ENCODE measurements at places on chromosomes 1 and 21.

DNA sequence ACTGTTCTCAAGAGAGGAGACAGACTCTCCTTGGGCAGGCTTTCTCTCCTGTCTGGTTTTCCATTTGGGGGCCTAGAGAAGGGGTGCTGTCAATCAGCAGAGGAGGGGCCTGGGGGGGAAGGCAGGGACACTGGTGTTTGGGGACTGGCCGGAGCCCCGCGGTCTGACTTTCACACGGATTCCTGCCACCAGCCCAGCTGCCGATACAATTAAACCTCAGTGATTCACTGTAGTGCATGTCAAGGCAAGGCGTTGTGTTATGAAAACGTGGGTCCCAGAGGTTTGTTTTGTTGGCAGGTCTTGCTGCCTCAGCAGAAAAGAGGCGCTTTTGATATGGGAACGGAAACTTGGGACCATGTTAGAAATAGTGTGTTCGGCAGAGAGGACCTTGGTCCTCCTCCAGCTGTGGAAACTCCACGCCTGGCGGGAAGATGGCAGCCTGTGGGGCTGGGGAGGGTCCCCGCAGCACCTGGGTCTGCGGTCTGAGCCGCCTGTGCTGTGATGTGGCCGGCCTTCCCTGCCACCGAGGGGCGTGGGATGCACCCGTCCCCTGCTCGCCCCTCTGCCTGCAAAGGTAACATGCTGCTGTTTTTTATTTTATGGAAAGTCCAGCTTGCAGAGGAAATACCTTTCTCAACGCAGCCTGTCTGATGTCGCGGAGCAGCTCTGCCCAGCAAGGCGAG, 47.6 kb downstream of the SPSB1 start:
- DNase-seq, result no peak

DNA sequence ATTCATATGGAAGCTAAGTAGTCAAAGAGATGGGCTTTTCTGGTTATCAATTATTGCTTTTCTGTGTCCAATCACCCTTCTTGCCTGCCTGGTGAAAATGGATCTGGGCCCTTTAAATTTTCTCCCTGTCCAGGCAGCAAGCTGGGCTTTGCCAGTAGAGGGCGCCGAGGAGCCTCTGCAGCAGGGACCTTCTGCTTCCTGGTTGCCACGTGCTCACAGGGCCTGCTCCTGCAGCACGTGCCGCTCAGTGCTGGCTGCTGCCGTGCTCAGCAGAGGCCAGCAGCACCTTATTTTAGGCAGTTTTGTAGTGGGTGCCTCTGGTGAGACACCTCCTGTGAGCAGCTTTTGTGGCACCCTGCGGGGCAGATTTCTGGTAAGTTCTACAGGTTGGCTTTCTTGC, 4.0 kb downstream of the ACTL8 start:
- DNase-seq, result no peak

GRCh38 chr1:86472767-86473166, 4.0 kb downstream of the CLCA1 start:
- DNase-seq, result no peak

DNA sequence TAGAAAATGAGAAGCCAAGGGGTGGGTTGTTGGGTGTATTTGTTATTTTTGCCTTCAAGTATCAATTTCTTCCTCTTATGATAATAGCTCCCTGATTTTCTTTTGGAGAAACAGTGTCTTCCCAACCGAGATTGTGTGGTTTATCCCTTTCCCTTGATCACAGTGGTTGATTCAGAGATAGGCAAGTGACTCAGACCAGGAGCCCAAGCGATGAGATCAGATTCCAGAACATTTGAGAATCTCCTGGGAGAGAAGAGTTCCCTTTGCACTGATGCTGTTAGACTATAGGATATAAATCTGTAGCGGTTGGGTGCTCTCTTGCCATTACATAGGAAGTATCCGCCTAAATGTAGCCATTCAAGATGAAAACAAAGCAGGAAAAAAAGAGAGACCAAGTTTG, 90.1 kb upstream of the WDR26 start:
- no peak for DNase-seq

DNA sequence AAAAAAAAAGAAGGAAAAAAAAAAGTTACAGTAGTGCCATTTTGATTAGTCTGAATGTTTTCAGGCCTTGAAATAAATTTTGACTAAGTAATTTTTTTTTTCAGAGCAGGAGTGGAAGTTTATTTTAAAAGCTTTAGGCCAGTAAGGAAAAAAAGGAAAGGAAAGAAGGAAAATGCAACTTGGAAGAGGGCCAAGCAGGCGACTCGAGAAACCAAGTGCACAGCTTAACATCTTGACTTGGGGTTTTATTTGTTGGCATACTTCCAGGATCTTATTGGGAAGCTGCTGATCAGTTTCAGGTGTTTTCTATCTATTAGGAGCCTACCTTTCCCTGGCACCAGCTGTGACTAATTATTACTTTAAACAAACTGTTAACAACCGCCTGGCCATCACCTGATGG, 41.7 kb downstream of the ATF3 start:
- no peak for DNase-seq

DNA sequence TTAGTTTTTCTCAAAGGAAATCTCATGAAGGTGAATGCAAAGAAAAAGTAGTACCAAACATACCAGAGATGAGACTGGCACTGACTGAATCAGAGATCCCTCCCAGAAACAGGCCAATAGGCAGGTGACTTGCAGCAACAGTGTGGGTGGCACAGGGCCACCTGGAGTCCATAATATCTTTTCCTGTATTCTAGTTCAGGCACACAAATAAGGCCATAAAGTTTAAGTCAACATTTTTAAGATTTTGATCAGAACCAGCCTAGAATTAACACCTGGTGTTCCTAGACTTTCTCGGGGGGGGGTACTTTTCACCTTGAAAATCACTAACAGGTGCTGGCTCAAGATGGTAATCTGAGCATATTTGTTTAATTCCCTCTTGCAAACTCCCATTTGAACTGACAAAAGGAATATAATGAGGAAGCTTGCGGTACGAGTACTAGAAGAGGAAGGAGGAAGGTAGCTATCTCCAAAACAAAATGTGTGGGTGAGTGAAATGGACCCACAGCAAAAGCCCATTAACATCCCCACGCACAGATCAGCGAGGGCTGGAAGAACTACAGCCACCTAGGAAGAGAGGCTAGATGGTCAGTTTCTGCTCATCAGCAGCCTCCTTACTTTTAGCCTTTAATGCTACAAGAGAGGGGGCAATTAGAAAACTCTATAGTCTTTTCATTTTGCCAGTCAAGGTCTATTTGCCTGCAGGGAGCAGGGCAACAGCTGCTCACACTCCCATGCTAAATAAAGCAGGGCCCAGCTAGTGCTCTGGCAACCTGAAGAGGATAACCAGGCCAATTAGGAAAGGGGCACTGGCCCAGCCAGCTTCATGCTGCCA, 18.9 kb downstream of the SDE2 start:
- no peak for DNase-seq

- DNase-seq, result no peak
Measured at GRCh38 chr1:175146529-175147213, 45.9 kb downstream of the KIAA0040 start.

- DNase-seq, result no peak
Measured at GRCh38 chr1:203644661-203645510, 18.3 kb downstream of the ATP2B4 start.

- DNase-seq, result peak; percentile 49
Measured at GRCh38 chr1:150144606-150145005, 5.1 kb upstream of the PLEKHO1 start.

DNA sequence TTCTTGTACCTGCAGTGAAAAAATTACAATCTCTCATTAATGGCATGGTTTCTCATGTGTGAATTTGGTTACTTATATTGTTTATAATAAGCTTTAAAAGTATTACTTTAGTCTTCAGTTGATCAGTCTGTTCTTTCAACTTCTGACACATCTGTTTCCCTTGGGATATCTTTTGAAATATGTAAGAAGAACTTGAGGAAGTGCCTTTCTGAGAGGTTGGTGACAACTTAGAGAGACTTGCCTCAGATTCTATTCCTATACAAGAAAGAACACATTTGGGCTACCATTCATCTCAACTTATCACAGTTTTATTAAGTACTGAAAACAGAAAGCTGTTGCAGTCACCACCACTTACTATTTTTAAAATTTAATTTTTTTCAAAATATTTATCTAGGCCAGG, 8.1 kb downstream of the AKNAD1 start:
- peak; percentile 37 for DNase-seq

DNA sequence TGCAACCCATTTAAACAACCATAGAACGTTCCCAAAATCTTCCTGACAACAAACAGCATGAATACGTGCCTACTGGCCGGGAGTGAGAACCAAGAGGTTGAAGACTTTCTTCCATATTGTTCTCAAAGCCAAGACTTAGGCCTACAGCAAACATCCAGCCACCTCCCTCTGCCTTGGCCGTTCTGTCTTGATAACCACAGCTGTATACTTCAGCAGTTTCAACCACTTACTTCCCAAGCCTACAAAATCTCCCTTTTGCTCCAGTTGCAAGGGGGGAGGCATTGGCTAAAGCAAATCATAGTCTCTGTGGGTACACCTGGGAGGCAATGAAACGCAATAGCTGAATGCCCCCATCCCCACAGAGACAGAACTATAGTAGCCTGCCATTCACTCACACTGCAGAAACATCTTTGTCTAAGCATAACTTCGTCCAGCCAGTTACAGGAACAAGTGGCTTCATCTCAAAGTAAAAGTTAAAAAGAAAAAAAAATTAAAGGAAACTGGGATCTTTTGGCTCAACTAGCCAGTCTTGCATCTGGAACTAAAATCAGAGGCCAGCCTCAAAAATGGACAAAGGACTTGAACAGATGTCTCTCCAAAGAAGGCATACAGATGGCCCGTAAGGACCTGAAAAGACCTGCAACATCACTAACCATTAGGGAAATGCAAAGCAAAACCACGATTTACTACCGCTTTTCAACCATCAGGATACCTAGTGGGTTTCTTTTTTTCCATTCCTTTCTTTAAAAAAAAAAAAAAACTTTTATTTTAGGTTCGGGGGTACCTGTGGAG, 186.0 kb downstream of the PSMG1 start:
- DNase-seq, result no peak

GRCh38 chr1:31335007-31335406, 37.9 kb downstream of the FABP3 start:
- DNase-seq, result no peak

- no peak for DNase-seq
Measured at GRCh38 chr1:209432443-209432825, 151.1 kb upstream of the CAMK1G start.

GRCh38 chr1:16151196-16151994, 4.5 kb downstream of the EPHA2 start:
- peak; percentile 42 for DNase-seq

DNA sequence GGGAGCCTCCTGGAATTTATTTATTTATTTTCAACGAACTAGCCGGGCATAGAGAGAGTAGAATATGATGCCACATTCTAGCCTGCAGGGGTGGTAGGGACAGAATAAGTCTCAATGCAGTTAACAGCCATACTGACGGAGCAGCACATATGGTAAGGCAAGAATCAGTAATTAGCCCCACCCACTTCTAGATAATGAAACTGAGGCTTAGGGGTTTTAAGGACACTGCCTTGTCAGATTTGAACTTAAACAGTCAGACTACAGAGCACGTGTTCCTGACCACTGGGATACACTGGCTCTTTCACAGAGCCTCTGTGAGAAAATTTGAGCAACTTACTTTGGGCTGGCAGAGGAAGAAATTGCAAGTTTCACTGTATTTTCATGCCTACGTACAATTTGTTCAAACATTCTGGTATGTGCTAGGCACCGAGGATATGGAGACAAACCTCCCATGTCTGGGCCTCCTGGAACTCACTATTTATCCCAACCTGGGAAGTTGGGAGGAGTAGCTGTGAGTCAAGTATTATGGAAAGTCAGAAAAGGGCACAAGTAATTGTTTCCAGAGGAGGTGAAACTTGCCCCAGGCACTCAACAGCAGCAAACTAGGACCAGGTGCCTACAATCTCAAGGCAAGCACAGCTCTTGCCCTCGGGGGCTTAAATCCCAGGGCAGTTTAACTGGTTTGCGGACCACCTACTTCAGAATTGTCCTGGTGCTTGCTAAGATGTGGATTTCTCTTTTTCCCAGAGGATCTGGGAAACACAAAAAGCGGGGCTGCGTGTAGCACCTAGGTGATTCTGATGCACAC, 1.6 kb upstream of the CLIC4 start:
- no peak for DNase-seq

- DNase-seq, result no peak
Measured at GRCh38 chr1:56850411-56850810, 4.2 kb upstream of the C8A start.

GRCh38 chr1:245609354-245610150, 454.8 kb downstream of the KIF26B start:
- no peak for DNase-seq

GRCh38 chr21:37843191-37843590, 73.1 kb downstream of the KCNJ6 start:
- DNase-seq, result no peak

DNA sequence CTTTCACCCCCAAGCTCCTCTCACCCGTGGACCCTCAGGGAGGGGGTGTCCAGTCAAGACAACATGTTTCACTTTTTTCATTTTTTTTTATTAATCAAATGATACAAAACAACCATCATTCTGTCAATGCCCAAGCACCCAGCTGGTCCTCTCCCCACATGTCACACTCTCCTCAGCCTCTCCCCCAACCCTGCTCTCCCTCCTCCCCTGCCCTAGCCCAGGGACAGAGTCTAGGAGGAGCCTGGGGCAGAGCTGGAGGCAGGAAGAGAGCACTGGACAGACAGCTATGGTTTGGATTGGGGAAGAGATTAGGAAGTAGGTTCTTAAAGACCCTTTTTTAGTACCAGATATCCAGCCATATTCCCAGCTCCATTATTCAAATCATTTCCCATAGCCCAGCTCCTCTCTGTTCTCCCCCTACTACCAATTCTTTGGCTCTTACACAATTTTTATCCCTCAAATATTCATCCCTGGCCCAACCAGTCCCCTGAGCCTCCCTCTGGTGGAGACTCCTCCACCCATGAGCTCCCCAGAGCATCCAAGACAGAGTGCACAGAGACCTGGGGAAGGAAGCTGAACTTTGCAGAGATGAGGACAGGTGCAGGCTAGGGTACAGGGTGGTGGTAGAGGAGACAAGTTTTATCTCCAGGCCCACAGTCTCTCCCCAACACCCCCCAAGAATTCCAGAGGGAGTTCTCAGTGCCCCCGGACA, 1.4 kb upstream of the S100A16 start:
- DNase-seq, result no peak

- DNase-seq, result no peak
Measured at GRCh38 chr21:16239659-16240265, 510.0 kb downstream of the USP25 start.

GRCh38 chr21:43187715-43188114, 18.9 kb downstream of the CRYAA start:
- no peak for DNase-seq

DNA sequence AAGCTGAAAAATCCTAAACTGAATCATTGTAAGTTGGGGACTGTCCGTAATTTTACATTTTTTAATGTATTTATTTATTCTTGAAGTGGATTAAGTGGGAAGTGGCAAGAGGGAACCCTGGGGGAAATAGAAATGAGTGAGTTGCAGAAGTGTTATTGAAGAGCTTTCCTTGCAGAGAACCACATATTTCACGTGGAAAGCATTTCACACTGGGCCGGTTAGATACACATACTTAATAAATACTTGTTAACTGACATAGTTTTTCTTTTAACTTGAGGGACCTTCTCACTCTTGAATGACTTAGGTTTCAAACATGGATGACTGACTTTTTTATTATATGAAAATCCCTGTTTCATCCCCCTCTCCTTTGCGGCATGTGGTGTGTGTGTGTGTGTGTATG, 239.3 kb downstream of the LMO4 start:
- DNase-seq, result no peak

GRCh38 chr21:41431788-41432548, 5.9 kb downstream of the MX1 start:
- peak; percentile 43 for DNase-seq

- no peak for DNase-seq
Measured at GRCh38 chr1:73040811-73041210, 758.5 kb upstream of the NEGR1 start.
